Dermis blood vessel endothelial cell (primary cell): ENCODE measurements at places on chromosomes 3 and 15.

DNA sequence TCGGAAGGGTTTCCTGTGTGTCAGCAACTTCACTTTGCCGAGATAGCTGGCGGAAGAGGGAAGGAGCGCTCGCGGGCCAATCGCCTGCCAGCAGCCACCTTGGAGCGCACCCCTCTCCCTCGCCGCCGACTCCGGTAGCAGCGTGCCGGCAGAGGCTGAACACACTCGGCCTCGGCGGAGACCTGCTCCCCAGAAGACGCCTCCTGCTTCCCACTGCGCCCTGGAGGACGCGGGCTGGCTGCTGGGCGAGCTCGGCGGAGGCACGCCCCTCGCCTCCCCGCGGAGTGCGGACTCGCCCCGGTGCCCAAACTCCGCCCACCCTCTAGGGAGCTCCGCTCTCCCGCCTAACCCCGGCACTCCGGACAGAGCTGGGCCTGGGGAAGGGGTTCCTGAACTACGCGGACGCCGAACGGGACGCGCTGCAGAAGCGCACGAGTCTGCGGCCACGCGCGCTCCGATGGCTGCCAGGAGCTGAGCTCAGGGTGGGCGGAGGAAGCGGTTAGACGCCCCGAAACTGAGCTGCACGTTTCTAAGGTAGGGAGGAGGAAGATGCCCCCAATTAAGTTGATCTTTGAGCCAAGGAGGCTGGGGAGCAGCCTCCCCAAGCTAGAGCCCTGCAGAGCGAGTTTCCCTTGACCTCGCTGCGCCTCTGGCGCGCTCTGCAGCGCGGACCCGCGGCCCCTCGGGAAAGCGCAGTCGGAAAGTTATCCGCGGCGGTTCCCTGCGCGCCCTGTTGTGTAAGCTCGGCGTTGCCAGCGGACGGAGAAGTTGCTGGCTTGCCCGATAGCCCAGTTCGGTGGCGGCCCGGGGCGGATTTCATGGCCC, at the start of gene P2RY1:
TSS of gene P2RY1 (plus strand) at position 356 of the 825 bp plus-strand sequence. CDS start 652 bp downstream, outside the sequence.
- DNase-seq: peak; percentile 63

DNA sequence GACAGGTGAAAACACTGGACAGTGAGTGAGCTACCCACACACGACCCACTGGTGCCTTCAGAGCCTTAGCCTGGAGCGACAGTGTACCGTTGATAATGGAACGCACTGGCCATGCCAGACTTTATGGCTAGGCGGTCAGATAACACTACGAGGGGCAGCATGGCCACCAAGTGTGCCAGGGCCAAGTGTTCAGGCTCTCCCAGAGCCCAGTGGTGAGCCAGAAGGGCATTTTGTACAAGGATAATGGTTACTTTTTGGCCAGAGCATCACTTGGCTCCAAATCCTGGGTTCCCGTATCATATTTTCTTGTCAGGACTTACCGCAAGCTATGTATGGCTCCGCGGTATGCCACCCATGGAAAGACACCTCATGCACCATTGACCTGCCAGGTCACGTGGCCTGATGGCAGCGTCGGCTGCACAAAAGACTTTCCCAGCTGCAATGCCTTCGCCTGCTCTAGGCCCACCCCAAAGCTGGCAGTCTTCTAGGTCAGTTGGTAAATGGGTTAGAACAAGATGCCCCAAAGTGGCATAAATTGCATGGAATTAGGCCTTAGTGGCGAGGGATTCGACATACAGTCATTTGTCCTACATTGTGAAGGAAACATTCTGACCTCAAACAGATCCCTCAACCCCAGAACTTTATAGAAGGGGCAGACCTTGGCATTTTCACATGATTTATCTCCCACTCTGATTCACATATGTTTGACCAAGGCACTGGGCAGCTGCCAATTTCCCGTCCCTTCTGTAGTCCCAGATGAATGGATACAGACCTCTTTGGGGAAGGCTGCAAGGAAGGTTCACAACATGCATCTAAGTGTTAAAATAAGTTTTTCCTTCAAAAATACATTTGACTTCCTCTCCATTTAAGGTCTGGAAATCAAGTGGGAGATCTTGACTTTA, 12.2 kb upstream of the SLC28A1 start:
- no peak for DNase-seq

- DNase-seq: no peak
Observed at GRCh38 chr3:106305127-106305526, 436.3 kb upstream of the CBLB start.

DNA sequence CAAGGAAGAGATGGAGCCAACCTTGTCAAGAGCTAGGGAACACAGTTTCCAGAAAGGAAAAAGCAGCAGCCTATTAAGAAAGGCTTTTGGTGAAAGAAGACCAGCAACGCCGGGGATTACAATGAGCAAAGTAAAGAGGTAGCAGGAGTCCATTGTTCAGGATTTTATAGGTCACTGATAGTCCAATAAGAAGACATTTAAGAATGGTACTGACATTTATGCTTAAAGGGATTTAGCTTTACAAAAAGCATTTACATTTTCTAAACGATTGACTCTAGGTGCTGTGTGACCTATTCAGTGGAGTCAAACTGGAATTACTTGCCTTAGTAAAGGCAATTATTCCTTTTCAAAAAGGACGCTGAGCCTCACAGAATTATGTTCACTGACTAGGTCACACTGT, 40.8 kb downstream of the CSNK1G1 start:
- DNase-seq: no peak

DNA sequence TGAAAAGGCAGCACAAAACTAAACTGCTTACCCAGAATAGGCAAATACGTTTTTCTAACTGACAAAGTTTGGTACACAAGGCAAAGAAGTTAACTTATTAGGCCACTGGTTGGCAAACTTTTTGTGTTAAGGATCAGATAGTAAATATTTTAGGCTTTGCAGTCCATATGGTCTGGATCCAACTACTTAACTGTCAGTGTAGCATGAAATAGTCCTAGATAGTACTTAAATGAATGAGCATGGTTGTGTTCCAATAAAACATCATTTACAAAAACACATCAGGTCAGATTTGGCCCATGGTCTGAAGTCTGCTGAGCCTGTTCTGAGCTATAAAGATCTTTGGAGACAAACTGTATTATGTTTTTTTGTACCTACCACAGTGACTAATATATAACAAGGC, 136.9 kb downstream of the PCCB start:
- DNase-seq: no peak

GRCh38 chr3:43290956-43291355, 4.6 kb downstream of the SNRK start:
- peak; percentile 64 for DNase-seq

DNA sequence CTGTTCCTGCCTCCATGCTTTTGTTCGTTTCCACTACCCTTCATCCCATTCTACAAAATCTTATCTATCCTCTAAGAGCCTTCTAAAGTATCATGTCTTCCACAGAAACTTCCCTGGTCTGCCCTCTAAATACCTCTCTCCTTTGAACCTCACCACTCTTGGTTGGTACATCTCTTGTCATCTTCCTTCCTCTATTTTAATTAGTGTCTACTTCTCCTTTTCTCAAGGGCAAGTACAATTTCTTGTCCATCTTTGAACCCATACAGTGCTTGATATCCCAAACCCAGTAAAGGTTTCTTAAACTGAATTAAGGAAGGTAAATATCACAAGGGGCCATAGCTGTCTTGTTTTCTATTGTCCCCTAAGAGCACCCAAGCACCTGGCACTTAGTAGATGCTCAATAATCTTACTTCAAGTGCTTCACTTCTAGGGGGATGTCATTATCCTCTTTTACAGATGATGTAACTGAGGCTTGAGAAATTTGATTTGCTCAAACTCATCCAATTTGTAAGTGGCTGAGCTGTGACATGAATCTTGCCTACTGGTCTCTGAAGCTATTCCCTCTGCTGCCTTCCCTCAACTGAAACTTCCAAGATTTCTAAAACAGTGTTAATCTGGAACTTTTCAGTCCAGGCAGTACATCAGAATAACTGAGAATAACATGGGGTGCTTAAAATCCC, 2.6 kb upstream of the DAPK2 start:
- DNase-seq: no peak
